ENCODE measurements at places on chromosomes 1 and 21.
A peak's percentile ranks its signal among the peaks of the same experiment; 100 is the strongest.

DNA sequence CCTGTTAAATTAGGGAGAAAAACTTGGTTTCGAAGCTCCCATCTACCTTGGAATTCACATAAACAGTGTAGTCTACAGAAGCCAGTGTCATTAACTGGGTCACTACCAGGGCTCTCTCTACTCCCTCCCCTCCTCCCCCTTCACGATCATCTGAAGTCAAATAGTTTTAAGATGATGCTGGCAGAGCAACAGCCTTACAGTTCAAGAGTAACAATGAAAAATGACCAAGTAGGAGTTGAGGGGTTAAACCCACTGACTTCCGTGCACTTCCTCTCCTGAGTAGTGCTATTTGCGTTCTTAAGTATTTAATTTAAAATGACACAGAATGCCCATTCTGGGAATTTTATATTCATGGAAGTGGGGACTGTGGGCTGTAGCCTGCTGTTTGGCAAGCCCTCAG, 236.9 kb downstream of the SIPA1L2 start:
- no peaks in the 10 kb centered on the region for H3K4me1 ChIP-seq
- H3K4me3 ChIP-seq: no peak overlapping the region
- no peak overlapping the region for H3K27ac ChIP-seq
- ATAC-seq: no peak
- H3K27me3 ChIP-seq: no peaks in the 10 kb centered on the region

- ATAC-seq: no peak
- H3K27ac ChIP-seq: no peak overlapping the region
- H3K4me3 ChIP-seq: no peak overlapping the region
- H3K4me1 ChIP-seq: peaks cover 20% of the 10 kb centered on the region
These were observed 30.2 kb upstream of the C1orf105 start for GRCh38 chr1:172390301-172390682.

GRCh38 chr1:36590264-36590663, 107.6 kb upstream of the CSF3R start:
- peaks cover 47% of the 10 kb centered on the region for H3K27me3 ChIP-seq
- ATAC-seq: no peak
- no peaks in the 10 kb centered on the region for H3K36me3 ChIP-seq
- no peaks in the 10 kb centered on the region for H3K4me1 ChIP-seq
- H3K27ac ChIP-seq: no peak overlapping the region
- no peak overlapping the region for H3K4me3 ChIP-seq

DNA sequence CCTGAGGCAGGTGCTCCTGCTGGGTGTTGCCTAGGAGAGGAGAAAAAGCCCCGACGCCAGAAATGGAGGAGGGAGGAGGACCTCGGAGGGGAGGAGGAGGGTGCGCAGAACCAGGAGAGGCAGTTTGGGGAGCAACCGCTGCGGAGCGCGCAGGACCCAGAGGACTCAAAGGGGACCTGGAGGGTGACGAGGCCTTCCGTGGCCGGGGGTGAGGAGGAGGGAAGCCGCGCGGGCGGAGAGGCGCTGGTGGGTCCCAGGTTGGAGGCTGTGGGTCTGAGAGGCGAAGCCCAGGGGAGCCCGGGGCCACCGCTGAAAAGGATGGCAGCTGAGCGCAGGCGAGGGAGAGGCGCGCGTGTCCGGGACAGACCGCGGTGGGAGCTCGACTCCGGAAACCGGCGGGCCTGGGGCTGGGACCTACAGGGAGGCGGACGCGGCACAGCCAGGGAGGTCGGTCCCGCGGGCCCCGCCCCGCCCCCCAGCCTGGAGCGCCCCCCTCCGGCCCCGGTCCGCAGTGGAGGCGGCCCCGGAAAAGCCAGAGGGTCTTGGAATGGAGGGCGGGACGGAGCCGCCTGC, 15.1 kb downstream of the RNF223 start:
- H3K4me3 ChIP-seq: peak overlapping the region; percentile 68
- ATAC-seq: peak; percentile 17
- H3K4me1 ChIP-seq: no peaks in the 10 kb centered on the region
- H3K27ac ChIP-seq: no peak overlapping the region

DNA sequence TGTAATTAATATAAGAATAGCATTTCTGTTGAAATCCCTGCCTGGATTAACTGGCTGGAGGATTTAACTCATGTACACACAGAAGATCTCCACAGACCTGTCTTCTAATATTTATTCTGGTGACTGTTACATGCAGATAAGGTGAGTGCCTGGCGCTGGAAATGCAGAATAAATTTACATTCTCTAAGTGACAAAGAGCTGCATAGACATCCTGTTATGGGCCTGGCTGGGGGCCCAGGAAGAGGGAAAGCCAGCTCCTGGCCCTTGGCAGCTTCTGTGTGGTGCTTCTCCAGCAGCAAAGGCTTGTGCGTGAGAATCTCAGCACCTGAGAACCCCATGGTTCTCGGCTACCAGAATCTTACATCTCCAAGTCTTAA, 446.6 kb downstream of the PTPRU start:
- no peak for ATAC-seq
- H3K27me3 ChIP-seq: peaks cover 15% of the 10 kb centered on the region
- no peaks in the 10 kb centered on the region for H3K36me3 ChIP-seq
- H3K4me3 ChIP-seq: no peak overlapping the region
- H3K27ac ChIP-seq: no peak overlapping the region
- no peaks in the 10 kb centered on the region for H3K4me1 ChIP-seq

DNA sequence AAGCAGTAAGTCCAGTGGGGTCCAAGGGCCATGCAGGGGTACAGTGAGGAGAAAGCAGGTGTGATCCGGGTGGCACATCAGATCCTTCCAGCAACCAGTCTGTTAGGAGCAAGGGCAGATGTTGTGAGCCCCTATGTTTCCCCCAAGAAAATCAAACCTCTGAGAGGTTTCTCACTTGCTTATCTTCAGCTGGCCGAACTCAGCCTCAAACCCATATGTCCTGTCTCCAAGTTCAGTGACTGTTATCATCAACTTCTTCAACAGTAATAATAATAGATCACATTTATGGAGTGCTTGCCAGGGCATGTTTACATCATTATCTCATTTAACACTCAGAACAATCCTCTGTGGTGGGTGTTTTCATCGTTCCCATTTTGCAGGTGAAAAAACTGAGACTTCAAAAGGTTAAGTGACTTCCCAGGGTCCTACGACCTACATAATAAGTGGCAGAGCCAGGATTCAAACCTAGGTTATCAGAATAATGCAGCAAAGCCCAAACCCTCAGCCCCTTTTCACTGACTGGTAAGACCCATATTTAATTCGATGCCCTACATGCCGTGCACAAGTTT, 3.3 kb downstream of the CAPN2 start:
- H3K27me3 ChIP-seq: no peaks in the 10 kb centered on the region
- peaks cover 33% of the 10 kb centered on the region for H3K36me3 ChIP-seq
- peak overlapping the region; percentile 81 for H3K27ac ChIP-seq

DNA sequence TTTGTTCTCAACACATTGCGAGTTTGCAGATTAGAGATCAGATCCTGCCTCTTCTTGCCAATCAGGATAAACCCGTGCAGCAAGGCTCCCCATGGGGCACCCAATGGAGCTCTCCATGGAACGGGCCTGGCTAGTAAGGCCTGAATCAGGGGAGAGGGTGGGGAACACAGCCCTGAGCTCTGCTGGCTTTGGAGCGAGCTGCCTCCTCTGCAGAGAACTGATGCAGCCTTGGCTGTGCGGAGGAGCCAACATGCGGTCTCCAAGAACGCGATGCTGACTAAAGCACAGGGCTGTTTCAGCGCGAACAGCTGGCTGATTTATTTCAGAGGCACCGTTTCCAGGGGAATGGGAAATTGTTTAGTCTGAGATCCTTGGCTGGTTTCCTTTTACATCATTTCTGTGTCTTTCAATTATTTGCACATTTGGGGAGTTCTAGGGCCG, 139.7 kb downstream of the TSEN15 start:
- no peaks in the 10 kb centered on the region for H3K4me1 ChIP-seq
- no peaks in the 10 kb centered on the region for H3K36me3 ChIP-seq
- no peak for ATAC-seq
- no peak overlapping the region for H3K27ac ChIP-seq
